ENCODE measurements at places on chromosomes 4 and X.
A peak's percentile ranks its signal among the peaks of the same experiment; 100 is the strongest.

- no peak for DNase-seq
Measured at GRCh38 chr4:140607852-140608251, 39.1 kb upstream of the UCP1 start.

- DNase-seq, result no peak
Measured at GRCh38 chrX:39765327-39765726, 332.4 kb downstream of the BCOR start.

GRCh38 chrX:44314259-44314734 lies 29.2 kb downstream of the EFHC2 start:
- DNase-seq, result no peak

GRCh38 chr4:145531223-145531622 lies 49.6 kb downstream of the SMAD1 start:
- DNase-seq, result no peak

DNA sequence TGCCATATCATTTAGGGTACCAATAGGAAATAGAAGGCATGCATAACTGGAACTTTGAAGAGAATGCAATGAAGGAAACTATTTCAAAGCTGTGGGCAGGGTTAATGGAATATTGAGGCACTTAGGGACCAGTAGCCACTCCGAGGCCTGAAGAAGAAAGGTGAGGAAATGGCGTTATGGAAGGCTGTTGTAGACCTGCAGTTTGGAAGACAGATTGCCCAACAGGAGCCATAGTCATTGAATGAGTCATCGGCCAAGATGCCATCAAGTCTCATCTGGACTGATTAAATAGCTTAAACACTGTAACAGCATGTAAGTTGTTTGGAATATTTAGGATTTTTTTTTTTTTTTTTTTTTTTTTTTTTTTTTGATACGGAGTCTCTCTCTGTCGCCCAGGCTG lies 11.6 kb downstream of the CXCL13 start:
- DNase-seq, result peak; percentile 57

DNA sequence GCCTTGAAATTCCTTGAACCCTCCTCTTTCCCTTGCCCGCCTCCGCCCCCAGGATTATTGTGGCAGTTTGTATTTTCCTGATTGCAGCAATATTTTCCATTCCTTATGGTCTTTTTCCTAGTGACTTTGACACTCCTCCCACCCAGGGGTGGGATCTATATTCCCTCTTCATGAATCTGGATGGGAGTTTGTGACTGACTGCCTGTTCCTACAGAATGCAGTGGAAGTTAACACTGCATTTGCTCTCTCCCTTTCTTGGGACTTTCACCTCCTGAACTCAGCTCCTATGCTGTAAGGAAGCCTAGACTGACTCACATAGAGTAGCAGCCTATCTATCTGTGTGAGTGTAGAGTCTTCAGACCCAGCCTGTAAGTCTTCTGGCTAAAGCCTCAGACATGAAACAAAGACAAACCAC lies 2.2 kb downstream of the FUNDC2 start:
- no peak for DNase-seq

DNA sequence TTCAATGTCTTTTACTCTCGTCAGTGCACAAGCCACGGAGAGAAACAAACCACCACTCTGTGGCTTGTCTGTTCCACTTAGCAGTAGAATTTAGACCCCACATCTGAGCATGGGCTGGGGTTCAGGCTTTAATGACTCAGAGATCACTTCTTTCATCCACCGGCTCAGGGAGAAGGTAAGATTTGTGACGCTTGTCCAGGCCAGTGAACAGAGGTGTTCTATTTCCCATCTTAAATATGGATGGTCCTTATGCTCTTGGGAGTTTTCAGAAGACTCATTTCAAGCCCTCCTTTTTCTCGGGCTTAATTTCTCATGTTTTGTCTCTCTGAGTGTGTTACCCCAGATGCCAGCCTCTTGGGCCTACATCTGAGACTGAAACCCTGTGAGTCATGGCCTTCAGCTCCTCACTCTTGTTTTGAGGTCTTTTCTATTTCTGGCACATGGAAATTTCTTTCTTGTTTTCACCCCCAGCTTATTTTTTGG lies 127.4 kb upstream of the SFRP2 start:
- DNase-seq, result no peak

DNA sequence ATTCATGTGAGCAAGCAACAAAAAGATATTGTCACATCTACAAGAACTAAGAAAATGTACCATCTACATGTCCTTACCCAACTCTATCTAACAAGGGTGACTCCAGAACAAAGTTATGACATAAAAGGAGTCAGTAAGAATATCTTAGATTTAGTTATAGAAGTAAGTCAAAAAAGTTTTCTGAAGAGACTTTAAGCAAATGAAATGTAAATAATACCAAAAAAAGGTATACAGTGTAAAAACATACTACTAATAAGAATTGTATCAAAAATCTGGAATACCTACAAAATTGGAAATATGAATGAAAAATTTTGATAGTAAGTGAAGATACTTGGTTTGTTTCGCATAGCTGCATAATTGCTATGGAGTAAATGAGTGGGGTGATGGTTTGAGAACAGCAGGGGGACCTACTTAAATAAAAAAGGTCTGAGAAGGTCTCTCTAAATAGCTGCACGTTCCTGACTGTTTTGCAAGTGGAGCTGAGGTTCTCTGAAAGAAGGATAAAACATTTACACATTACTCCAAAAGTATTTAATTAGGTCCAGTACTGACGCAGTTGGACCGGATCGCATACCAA lies 51.0 kb upstream of the ENPP6 start:
- no peak for DNase-seq

- no peak for DNase-seq
Measured at GRCh38 chrX:9352694-9353411, 112.0 kb upstream of the TBL1X start.

DNA sequence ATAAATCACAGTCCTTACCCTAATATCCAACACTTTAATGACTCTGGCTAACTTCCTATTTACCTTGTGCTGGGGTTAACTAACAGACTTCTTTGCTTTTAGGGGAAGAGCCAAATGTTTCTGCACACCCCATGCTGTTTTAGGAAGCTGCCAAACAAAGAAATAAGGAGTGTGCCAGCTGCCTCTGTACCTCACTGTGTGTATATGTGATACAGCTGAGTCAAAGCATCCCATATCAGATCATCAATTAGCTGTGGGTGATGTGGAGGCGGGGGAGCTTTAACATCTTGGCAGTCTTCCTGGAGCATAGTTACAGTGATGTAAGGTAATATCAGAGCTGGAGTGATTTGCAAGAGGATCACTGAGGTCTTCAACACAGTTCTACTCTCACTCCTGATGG lies 95.4 kb downstream of the COL25A1 start:
- DNase-seq, result no peak

- no peak for DNase-seq
Measured at GRCh38 chr4:159018062-159018629, 84.7 kb upstream of the RAPGEF2 start.

DNA sequence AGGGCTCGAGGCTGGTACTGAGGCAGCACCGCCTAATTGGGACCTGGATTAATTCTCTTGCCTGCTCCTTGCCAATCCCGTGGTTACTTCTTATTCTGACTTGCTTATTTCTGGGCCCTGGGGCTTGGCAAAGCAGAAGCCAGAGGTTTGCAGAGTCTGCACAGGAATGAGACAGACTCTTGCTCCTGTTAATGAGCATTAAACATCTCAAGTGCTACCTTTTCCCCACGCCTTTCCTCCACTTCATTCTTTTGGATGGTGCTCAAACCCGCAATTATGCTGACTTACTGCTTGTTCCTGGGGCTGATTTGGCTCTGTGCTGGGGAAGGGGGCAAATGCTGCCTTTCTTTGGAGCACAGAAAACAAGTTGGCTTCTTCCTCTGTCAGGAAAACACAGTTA lies 16.5 kb upstream of the STOX2 start:
- no peak for DNase-seq

DNA sequence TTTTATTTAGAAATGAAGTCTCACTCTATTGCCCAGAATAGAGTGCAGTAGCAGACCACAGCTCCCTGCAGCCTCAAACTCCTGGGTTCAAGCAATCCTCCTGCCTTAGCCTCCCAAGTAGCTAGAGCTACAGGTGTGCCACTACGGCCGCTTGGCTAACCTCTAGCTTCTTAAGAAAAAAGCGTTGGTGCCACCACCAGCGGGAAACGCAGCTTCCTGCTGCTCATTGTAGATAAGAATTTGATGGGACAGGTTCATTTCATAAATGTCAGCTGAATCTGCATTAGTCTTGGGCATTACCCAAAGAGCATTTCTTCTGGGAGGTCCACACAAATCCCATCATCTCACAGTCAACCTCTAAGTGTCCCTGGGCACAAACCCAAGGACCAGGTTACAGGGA lies 33.2 kb upstream of the NAP1L5 start:
- no peak for DNase-seq

DNA sequence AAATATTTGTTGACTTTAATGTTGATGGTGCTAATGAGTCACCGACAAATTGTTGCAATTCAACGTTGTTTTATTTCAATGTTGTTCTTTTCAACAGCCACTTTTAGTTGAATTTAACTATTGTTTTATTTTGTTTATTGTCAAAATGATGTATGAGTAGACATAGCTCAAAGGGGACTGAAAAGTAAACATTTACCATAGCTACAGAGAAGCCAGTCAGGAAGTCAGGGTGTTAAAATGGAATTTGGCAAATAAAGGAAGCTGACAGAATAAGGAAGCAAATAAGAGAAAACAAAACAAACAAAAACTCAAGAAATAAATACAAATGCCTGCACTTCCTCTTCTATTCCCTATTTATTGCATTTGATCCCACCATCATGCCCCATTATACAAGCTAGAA lies 648.4 kb upstream of the HTR2C start:
- no peak for DNase-seq

DNA sequence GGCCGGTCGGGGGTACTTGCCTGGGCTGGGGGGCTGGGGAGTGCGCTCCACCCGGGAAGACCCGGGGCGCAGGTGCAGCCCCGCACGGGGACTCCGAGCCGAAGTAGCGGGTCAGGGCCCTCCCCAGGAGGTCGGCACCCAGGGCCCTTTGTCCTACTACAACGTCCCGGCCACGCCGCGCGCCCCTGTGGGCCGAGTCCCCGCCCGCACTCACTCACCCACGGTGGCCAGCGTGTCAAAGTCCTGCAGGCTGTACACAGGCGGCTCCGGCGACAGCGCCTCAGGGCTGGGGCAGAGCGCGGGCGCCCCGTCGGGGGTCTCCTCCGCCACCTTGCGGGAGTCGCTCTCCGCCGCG lies 602 bp downstream of the PRKX start:
- no peak for DNase-seq

- no peak for DNase-seq
Measured at GRCh38 chr4:128869776-128870509, 60.4 kb downstream of the JADE1 start.

GRCh38 chr4:3280466-3280865 lies 12.4 kb upstream of the RGS12 start:
- DNase-seq, result no peak

GRCh38 chrX:34632384-34632783 lies 24.7 kb downstream of the TMEM47 start:
- DNase-seq, result no peak

DNA sequence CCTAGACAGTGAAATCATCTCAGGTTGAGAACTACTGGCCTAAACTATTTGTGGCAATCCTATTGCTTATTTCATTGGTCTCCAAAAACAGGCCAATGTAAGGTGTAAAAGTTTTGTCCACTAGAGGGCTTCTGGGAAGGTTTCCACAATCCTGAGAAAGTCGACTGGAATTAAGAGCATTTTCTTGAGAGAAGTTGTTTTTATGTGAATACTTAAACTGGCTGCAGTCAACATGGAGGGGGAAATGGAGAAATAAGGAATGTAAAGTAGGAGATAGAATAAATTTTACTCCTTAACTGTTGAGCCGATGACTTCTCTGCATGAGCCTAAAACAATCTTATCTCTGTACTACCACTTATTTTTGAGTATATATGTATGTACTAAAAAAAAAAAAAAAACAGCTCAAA lies 11.0 kb upstream of the EIF4E start:
- peak; percentile 51 for DNase-seq

DNA sequence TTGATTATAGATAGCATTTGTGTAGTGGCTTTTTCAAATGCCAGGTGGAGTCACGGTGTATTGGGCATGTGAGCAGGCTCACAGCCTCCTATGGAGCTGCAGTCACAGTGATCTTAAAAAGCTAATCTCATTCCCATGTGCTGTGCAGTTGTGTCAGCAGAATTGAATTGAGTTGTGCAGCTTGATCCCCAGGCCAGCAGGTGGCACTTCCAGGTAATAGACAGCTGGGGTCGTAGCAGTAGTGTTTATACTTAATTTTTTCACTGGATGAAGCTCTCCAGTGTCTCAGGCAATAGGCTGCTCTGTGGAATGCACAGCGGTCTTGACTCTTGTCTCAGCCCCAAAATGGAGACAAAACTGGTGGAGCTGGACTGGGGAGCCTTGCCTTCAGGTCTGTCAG lies 1028.1 kb downstream of the SH3BGRL start:
- DNase-seq, result no peak

DNA sequence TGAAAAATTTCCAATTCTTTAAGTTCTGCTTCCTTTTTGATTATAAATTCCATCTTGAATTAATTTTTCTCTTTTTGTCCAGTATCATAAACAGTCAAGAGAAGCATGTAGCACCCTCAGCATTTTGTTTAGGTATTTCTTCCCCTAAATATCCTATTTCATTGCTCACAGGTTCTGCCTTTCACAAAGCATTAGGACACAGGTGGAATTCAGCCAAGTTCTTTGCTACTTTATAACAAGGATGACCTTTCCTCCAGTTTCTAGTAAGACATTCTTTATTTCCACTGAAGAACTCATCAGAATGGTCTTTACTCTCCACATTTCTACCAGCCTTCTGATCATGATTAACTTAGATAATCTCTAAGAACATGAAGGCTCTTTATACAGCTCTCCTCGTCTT lies 7.4 kb downstream of the SLC9B1 start:
- peak; percentile 56 for DNase-seq

DNA sequence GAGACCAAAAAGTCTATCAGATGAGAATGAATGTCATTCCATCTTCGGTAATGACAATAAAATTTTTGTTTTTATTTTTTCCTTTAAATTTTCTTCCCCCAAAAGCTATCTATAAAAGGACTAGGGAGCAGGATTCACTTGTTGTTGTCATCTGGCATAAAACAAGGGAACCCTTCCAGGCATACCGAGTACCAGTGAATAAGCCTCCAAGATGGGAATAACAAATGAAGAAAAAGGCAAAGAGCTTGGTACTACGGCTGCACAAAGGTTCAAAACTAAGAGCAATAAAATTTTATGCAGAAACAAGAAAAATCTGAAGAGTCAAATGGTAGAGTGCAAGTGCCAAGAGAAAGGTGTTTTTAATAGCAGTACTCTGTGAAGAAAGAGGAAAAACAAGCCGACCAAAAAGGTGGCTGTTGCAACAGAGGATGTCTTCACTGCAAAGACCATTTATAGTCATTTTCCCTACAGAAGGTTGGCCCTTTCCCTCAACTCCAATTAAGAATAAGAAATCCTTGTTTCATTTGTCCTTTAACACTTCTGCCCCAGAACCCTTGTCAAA lies 25.8 kb downstream of the PPP3CA start:
- no peak for DNase-seq
